ENCODE measurements at places on chromosomes 3 and 15. TPM values are rescaled to one million over a fixed set of nuclear protein-coding genes. Genes with fewer than 3 reads are reported as not detected.

The TARS3 gene
- 9.1 TPM for total RNA-seq

The SLC6A1 gene
- not detected for total RNA-seq

The PAK6 gene
- total RNA-seq, result 3.9 TPM

The GATM gene
- total RNA-seq, result 0.23 TPM

The TUSC7 gene
- total RNA-seq, result not detected

The PCOLCE2 gene
- 205 TPM for total RNA-seq

The SEMA7A gene
- total RNA-seq, result 12.0 TPM

The FAM107A gene
- total RNA-seq, result 40.7 TPM

The SH2D7 gene
- total RNA-seq, result not detected

The AMOTL2 gene
- 180 TPM for total RNA-seq

The OGG1 gene
- 21.4 TPM for total RNA-seq

The EIF4A2 gene
- total RNA-seq, result 340 TPM

Measured in MG63 (cell line).